ENCODE measurements at places on chromosomes 7 and 10.

DNA sequence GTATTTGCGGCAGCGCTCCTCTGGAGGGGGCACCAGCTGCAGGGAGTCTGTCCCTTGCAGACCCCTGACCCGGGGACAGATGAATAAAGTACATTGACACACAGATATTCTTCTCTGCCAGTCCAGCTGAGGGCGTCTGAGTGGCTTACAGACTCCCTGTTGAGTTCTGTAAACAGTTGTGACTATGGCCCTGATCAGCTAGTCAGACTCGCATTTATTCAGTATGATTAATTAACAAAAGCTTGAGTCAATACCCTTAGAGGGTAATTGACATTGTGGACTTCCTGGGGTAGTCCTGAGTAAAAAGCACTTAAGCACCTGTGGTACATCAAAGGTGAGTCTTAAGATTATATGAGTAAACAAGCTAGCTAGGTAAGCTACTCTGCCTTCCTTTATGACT, 21.0 kb downstream of the ANKRD30A start:
- DNase-seq, result no peak

DNA sequence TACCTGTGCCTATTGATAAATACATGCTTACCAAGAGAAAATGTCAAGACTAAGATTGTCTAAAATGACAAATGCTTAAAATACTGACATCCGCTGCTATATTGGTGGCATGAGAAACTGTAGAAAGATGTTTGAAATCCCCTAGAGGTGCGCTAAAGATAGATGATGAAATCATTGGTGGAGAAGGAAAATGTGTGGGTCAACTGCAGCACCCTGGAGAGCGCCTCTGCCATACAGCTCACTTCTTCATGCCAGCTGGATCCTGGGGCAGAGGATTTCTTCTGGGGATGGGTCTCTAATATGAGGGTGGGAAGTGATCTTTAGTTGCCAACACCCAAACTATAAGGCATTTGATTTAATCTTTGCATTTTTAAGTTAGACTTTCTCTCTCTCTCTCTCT, 680.4 kb upstream of the POM121L12 start:
- DNase-seq, result no peak

GRCh38 chr7:38731215-38731614, 100.0 kb upstream of the AMPH start:
- DNase-seq, result no peak

GRCh38 chr10:99676426-99676825, 17.1 kb downstream of the ENTPD7 start:
- DNase-seq, result no peak

- no peak for DNase-seq
These were observed 541.3 kb downstream of the LRMDA start for GRCh38 chr10:75972491-75973276.

DNA sequence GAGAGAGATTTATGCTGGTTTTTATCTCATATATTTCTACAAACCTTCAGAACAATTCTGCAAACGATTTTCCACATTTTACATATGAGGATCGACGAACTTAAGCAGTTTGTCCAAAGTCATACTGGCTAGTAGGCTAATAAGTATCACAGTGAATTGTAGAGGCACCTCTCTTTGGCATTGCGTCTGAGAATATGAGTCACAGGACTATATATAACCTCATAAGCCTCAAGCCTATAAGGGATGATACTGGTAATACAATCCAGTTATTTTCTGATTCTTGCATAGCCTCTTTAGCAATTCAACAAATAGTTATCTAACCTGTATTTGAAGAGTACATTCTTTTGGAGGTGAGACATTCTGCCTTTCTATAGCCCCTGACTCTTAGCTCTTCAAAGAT, 129.8 kb downstream of the GPR158 start:
- DNase-seq, result no peak

DNA sequence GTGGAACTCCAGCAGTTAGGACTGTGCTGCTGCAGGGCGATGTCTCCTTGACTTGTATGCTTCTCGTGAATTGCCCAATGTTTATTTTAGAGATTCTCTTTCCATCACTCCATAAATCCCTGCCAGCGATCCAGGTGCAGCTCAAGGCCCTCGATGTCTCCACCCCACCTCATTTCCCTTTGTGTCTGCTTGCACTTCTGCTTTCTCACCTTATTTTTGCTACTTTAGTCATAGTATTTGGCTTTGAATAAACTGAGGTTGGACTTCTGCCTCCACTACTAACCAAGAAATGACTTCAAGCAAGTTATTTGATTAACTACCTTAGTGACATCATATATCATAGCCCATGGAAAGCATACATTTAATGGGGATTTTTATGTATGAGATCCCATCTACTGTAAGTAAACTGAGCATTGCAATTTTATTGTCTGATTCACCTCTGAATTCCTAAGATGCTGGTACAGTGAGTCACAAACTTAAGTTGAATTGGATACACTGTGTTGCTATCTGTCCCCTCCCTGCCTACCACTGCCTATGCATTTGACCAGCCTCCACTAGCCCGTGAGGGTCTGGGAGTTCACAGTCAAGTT, 255.8 kb downstream of the ABCA13 start:
- no peak for DNase-seq

DNA sequence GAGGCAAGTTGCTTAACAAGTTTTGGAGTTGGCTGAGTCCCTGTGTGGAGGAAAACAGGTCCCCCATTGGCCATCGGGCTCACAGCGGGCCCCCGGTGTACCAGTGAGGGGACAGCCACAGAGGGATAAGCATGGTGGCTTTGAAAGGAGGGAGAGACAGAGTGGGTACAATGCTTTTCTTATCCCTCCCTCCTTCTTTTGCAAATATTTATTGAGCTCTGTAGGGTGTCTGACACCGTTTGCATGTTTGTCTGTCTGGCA, 2.8 kb downstream of the HTRA1 start:
- DNase-seq, result no peak

DNA sequence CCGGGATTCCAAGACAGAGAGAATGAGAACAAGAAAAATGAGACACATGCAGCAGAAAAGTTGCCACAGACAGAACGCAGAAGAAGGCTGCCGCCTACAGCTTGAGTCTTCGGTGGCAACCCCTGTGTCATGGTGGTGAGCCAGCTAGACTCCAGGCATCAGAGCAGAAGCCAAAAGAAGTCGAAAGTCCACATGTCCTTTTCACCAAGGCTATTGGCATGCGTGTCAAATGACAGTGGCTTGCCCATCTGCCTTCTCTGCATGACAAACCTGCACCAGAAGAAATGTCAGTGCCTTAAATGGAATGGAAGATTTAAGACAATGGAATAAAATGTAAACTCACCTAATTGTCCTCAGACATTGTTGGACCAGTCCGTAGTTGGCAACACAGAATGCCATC, 93.9 kb upstream of the NPSR1 start:
- no peak for DNase-seq

DNA sequence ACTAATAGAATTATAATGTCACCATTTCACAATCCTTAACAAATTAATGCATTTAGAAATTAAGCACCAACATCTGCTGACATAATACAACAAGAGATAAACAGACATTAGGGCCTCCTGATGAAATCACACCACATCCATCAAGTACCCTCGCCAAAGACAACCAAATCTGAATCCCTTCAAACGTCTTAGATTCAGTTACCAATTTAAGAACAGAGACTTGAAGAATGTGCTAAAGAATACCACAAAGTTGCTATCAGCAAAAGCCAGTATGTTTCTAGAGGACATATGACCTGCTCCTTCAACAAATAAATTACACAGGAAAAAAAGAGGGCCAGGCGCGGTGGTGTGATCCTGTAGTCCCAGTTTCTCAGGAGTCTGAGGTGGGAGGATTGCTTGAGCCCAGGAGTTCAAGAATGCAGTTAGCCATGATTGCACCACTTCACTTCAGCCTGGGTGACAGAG, 144.5 kb downstream of the REEP3 start:
- DNase-seq, result no peak

- DNase-seq, result no peak
These were observed 218.9 kb downstream of the DOCK4 start for GRCh38 chr7:111987115-111987826.

DNA sequence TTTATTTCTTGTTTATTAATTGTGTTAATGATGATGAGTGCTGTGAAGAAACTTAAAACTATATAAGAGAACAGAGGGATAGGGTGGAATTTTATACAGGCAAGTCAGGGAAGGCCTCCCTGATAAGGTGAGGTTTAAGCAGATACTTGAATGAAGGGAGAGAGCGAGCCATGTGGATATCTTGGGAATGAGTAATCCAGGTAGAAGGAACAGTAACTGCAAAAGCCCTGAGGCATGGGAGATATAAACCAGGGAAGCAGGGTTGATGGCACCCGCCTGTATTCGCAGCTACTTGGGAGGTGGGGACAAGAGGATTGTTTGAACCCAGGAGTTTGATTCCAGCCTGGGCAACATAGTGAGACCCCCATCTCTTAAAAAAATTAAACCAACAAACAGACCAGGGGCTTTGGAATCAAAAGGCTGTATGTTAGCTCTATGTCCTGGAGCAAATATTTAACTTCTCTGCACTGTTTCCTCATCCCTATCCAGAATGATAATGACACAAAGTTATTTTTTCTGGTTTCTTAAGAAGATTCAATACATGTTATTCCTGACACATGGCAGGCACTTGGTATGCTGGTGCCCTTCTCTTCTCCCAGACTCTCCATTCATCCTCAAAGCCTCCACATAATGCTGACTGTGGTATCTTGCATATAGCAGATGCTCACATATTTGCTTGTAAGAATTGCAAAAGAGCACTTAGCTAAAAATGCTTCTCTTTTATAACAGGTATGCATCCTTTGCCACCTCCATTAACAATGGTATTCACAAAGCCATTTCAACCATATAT, 169.3 kb downstream of the CHN2 start:
- no peak for DNase-seq

DNA sequence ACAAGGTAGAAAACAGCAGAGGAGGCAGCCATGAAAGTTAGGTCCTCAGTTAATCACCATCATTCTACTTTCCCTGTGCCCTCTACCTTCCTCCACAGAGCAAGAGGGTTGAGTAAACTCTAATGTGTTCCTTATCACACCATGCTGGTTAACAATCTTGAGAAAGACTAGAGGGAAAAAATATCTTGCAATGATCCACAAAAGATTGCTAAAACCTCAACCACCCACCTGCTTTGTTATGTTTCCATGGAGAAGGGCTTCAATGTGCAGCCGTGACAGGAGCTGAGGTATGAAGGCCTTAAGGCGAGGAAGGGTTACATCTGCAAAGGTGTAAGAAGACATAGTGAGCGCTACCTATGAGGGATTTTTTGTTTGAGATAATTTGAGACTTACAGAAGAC, 103.9 kb downstream of the IDE start:
- no peak for DNase-seq

- peak; percentile 30 for DNase-seq
These were observed 37.2 kb upstream of the PCBD1 start for GRCh38 chr10:70925377-70926225.

GRCh38 chr10:122286867-122287266, 15.8 kb downstream of the BTBD16 start:
- DNase-seq, result no peak

DNA sequence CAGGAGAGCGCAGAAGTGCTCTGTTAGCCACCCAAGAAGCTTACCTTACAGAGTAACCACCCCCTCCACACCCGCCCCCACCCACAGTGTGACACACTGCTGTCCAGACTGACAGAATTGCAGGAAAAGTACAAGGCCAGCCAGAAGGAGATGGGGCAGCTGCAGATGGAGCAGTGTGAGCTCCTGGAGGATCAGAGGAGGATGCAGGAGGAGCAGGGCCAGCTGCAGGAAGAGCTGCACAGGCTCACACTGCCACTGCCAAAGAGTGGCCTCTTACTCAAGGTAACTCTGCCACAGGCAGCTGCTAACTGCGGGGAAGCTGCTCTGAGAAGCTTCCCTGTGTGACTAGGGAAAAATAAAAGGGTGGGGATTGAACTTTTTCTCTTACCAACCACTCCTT, 17.6 kb downstream of the CCDC136 start:
- DNase-seq, result no peak

DNA sequence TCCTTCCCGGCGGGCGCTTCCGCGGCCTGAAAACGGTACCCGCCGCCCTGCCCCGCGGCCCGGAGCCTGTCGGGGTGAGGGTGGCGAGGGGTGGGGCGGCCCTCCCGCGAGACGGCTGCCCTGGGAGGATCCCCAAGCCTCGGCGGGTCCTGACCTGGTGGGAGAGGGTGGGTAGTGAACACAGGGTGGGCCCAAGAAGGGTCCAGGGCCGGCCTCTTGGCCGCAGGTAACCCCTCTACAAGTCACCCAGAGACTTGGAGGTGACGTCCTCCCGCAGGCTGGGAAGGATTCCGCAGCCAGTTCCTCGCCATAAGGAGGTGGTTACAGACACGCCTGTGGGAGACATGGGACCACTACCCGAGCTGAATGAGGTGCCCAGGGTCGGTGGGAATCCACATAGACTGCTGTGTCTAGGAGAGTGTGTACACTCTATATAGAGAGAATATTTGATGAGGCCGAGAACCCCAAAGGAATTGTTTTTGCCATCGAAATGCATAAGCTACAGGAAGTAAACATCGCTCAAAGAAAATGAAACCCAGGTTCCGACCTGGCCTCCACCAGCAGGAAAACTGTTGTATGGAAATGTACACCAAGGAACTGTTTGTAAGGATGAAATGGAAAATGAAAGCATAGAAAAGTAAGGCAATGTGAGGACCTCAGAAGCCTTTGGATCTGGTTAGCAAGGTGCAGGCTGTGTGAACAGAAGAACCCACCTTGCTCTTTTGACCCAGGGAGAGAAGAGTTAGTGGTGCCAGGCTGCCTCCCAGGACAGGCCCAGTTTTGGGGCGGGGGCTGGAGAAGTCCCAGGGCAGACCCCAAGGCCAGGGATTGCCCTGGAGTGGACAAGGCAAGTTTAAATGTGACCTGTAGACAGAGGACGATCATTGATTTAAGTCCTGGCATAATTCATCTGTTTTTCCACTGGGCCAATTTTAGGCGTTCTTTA, 659 bp downstream of the OPTN start:
- DNase-seq, result no peak

- DNase-seq, result no peak
These were observed 81.6 kb upstream of the PFKP start for GRCh38 chr10:2985729-2986232.

GRCh38 chr10:31709476-31709875, 219.2 kb downstream of the ARHGAP12 start:
- DNase-seq, result no peak

- no peak for DNase-seq
These were observed 3.1 kb upstream of the SMNDC1 start for GRCh38 chr10:110307805-110308204.

- no peak for DNase-seq
These were observed 25.7 kb downstream of the SUV39H2 start for GRCh38 chr10:14904316-14904732.

- no peak for DNase-seq
These were observed 65.2 kb downstream of the LYZL1 start for GRCh38 chr10:29353887-29354561.

Data from stimulated activated CD8-positive, alpha-beta memory T cell treated with anti-CD3 and anti-CD28 coated beads, Interleukin-7, amount 100 ng/mL, for 24 hours (primary cell).